NCI-H1048 (cell line): ENCODE measurements at places on chromosomes 6 and 20.

- DNase-seq: peak; percentile 42
These were observed 1.5 kb downstream of the ID4 start for GRCh38 chr6:19838442-19839236.

- DNase-seq: no peak
These were observed 47.4 kb upstream of the STX16 start for GRCh38 chr20:58603721-58604120.

GRCh38 chr6:72626126-72626525 is 4.3 kb downstream of the KCNQ5 start:
- DNase-seq: no peak

DNA sequence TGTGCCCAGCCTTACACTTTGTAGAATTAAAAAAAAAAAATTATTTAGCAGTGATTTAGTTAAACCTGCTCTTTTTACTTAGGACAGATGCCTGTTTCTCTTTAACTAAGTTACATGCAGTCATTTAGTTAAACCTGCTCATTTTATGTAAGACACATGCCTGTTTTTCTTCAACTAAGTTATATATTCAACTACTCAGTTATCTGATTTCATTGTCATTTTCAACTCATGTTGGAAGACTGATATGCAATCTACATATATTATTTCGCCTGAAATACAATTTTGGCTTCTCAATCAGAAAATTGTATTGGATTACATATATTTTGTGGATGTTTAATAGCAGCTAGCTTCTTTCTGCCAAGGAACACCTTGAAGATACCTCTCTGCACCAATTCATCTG is 171.1 kb downstream of the COL19A1 start:
- DNase-seq: no peak

- DNase-seq: no peak
These were observed 7.4 kb upstream of the COX4I2 start for GRCh38 chr20:31630187-31630790.

- DNase-seq: no peak
These were observed 976.8 kb downstream of the TBC1D32 start for GRCh38 chr6:120357447-120357846.

DNA sequence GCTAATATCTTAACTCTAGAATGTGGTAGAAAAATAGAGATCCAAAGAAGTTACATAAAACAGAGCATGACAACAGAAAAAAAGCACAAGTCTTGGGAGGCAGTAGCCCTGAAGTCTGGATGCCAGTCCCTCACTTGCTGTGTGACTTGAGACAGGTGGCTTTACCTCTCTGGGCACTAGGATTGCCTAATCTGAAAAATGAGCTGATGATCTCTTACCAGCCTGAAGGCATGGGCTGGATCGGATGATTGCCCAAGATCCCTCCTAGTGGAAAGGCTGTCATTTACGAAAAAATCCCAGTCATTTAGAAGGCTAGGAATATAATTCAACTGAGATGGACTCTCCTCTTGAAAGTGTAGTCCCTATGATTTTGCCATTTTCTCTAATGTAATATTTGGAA is 10.9 kb upstream of the GCM1 start:
- DNase-seq: no peak
